Stromal cell of bone marrow (primary cell): ENCODE measurements at places on chromosomes 1 and 21.

DNA sequence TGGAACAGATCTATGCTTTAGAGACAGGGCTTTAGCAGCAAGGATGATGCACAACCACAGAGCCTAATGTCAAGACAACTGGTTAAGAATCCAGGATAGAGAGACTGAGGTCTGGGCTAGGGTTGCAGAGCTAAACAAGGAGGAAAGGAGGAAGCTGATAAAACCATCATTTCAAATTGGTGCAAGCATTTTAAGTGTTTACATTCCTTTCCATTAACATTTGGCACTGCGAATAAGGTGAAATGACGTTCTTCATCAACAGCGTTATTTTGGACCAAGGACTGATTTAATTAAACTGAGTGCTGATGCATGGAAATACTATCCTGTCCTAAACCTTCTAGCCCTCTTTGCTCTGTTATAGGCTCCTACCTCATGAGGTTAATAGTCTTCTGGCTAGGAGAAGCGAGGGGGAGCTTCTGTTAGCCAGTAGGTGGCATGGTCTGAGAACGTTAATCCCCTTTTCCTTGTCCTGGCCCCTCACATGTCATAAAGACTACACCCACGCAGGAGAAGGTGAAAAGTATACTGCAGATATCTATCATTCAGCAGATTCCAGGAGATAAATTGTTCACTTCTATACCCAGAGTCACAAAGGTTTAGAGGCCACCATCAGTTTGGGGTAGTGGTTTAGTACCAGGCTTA is 7.6 kb upstream of the C1orf21 start:
- no peak for DNase-seq

GRCh38 chr1:65813956-65814355 is 21.3 kb downstream of the PDE4B start:
- DNase-seq, result peak; percentile 49

DNA sequence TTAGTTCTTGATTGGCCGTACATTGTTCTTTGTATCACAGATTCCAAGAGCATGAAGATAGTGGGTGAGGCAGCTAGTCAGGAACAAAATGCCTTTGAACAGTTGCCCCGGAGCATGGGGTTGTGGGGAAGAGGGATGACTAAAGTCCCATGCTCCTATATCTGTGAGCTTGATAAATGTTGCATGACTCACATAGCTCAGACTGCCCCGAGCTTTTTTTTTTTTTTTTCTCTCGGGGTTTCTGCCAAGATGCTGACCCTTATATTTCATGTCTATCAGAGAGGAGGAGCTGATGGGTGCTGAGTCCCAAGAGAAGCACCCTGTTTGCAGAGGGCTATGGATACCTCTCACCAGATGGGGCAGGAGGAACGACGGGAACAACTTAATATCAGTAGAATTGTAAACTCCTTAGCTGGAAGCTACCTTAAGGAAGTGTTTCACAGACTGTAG is 40.6 kb downstream of the SRRM1 start:
- peak; percentile 80 for DNase-seq

GRCh38 chr1:235107368-235108184 is 21.1 kb downstream of the TOMM20 start:
- no peak for DNase-seq

DNA sequence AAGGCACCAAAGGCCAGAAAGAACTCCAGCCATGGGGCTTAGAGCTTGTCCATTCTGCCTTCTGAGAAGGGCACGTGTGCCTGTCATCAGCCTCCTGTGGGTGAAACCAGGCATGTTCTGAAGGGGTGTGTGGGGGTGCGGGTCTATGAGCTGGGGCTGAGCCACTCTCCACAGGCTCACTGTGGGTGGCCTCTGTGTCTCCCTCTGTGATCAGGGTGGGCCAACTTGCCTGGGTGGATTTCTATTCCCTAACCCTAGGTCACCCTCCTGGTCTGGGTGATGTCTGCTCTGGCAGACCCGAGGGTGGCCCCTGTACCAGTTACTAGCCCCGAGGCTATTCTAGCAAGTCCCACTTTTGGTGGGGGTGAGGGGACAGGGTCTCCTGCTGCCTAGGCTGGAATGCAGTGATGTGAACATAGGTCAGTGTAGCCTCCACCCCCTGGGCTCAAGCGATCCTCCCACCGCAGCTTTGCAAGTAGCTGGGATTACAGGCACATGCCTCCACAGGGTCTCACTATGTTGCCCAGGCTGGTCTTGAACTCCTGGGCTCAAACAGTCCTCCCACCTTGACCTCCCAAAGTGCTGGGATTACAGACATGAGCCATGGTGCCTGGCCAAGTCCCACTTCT is 94.4 kb downstream of the TRIM11 start:
- DNase-seq, result no peak

- DNase-seq, result no peak
Measured at GRCh38 chr1:32611859-32612188, 38.5 kb downstream of the ZBTB8OS start.

- DNase-seq, result no peak
Measured at GRCh38 chr1:25105836-25106235, 126.5 kb downstream of the SYF2 start.

DNA sequence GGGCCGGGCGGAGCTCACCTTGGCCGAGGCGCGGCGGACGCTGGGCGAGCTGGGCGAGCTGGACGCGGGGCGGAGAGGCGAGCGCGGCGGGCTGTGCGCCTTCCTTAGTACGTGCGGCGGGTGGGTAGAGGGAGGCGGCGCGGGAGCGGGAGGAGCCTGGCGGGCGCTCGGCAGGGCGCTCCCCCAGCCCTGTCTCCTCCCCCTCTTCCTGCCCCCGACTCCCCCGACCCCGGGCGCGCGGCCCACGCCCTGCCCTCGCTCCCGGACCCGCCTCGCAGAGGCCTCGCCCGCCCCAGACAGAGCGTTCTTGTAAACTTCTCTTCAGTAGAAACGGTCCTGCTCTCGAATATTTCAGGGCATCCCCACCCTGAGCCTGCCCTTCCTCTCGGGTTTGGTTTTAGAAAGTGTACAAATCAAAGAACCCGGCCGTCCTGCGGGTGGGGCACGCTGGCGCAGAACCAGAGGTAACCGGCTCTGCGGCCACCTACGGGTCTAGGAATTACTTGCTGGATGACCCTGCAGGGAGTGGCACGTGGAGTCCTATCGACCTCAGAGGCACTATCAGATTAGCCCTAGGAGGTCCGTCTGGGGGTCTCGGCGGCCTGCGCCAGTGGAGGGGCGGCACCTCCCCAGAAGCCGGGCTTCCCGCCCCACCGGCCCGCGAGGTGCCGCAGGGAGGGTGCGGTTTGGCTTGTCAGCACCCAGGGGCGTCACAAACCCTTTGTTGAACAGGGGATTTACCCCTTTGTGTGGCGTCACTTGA is at the start of gene S100A10:
TSS of gene S100A10 (minus strand) at position 126 of the 763 bp plus-strand sequence. CDS start 7,629 bp downstream, outside the sequence.
- peak; percentile 71 for DNase-seq

- DNase-seq, result peak; percentile 53
Measured at GRCh38 chr1:80417671-80418070, 1383.1 kb upstream of the ADGRL2 start.

DNA sequence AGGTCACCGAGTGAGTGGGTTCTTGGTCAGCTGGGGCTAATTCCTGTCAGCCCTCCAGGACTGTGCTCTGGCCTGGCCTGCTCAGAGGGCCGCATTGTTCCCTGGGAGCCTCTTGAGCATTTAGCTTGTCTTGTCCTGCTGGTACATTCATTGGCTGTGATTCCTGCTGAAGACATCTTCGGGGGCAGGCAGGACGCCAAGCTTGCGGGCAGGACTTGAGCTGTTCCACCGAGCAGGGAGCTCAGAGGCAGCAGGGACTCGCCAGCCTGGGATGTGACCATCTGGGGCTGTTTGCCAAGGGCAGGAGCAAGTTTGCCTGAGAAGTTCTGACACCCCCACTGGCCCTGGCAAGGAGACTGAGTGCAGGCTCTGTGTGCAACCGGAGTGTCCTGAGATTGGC is 7.0 kb upstream of the SLC26A9 start:
- DNase-seq, result peak; percentile 40

- DNase-seq, result no peak
Measured at GRCh38 chr1:175839779-175840669, 96.6 kb upstream of the TNR start.

DNA sequence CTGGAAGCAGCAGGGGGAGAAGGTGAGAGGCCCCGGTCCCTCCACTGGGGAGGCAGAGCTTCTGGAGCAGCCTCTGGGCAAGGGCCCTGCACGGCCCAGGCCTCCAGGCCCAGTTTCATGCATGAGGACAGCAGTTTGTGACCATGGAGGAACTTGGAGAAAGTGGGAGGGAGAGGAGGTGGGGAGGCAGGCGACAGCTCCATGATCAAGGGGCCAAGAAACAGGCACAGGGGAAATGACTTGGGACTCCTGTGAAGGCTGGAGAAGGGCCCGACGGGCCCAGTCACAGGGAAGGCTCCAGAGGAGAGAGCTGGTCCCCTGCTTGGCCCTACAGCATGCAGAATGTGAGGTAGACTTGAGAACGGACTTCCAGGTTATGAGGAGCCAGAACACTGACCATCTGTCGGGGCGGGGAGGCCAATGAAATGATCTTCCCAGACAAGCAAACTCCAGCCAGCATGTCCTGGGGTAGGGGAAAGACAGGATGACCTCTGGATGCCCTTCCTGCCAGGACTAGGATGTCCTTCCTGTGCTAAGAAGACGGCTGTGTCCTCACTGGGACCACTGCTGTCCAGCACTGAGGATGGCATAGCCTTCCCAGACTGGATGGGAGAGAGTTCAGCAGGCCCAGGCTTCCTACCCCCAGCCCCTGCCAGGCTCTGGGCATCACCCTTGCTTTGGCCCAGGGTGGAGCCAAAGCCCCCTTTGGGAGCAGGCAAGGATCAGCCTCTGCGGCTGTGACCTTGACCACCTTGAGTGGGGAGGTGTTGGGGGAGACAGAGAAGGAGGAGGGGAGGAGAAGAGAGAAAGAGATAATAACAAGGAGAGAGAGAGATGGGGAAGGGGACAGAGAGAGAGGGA is 548.2 kb downstream of the PTPRU start:
- no peak for DNase-seq

DNA sequence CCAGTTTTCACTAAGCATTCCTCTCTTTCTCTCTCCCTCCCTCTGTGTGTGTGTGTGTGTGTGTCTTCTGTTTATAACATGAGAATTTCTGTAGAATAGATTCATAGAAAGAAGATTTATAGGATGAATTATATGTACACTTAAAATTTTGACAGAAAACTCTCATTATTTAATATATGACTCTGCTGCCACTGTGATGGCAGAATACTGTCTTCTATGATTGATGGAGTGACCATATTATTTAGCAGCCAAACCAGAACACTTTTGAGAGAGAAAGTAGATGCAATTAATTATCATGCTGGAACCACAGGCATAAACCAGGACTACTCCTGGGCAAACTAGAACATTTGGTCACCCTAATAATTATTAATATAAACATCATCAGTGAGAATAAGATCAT is 34.3 kb upstream of the XPR1 start:
- no peak for DNase-seq

- no peak for DNase-seq
Measured at GRCh38 chr1:12600880-12601633, 17.0 kb downstream of the DHRS3 start.

- DNase-seq, result no peak
Measured at GRCh38 chr1:234571702-234572101, 38.3 kb downstream of the IRF2BP2 start.

- DNase-seq, result no peak
Measured at GRCh38 chr21:43262427-43262826, 93.6 kb downstream of the CRYAA start.

- no peak for DNase-seq
Measured at GRCh38 chr1:17892225-17892624, 137.1 kb downstream of the ACTL8 start.

DNA sequence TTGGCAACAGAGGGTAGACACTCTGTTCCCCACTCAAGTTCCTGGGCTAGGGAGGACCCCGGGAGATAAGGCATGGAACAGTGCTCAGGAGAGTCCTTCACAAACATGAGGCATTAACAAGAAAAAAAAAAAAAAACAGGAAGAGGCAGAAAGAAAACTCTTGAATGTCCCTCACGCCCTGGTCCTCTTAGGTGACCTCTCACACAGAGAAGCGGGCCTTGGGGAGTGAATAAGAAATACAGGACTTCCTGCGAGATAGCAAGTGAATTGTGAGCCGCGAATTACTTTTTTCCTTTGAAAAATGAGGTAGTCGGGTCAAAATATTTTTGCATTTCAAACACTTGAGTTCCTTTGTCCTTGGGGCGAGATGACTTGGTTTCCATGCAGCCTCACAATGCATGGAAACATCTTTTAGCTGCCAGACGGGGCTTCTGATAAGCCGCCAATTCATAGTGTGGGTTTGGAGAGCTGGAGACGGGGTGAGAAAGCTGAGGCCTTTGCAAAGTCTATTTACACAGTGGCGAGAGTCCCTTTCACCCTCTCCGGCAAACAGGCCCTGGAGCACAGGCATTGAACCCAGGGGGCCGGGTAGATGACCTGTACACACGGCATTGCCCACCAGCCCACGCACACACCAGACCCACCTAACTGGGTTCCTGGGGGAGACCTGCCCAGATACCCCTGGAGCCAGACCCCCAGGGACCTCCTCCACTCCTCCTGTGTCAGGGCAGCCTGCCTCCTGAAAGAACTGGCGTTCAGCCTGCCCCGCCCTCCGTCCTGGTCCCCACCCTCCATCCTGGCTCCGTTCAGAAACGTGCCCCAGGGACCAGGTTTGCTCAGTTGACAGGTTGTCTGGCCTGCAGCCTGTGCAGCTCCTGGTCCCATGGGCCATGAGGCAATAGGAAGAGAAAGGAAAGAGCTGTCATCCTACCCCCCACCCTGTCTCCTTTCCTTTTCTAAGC is 192.3 kb downstream of the PRDM16 start:
- no peak for DNase-seq

DNA sequence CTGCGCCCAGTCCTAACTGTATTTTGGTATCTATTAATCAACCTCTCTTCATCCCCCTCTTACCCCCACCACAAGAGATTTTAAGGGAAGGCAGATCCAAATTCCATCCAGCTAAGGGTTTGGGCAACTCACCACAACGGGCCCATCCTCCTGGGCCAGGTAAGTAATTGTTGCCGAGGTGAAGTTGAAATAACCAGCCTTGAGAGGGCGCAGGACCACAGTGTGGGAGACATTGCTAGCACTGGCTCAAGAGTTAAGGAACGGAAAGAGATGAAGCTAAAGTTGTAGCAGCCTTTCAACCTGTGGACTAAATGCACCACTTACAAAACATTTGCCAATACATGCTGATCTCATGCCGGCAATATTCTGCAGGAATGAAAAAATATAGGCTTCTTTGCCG is 5.9 kb downstream of the SSR2 start:
- DNase-seq, result no peak

DNA sequence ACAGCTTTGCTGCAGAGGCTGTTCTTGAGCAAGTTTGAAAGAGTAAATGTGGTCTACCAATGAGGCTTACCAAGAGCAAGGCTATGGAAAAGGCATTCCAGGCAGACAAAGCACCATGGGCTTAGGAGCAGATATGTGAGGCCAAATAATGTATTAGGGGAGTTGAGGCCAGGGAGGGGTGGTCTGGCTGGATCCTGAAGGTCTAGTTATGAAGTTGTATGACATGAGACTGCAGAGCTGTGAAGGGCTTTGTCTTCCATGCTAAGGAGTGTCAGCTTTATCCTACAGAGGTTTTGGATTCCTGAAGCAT is 51.8 kb upstream of the TSPAN2 start:
- DNase-seq, result no peak

- DNase-seq, result no peak
Measured at GRCh38 chr1:93853940-93854339, 25.1 kb downstream of the DNTTIP2 start.

GRCh38 chr1:115671176-115671934 is 29.6 kb downstream of the VANGL1 start:
- DNase-seq, result no peak

GRCh38 chr1:110485725-110486124 is 33.2 kb downstream of the KCNA10 start:
- no peak for DNase-seq

- peak; percentile 25 for DNase-seq
Measured at GRCh38 chr1:224333939-224334786, 4.2 kb upstream of the NVL start.
